ENCODE measurements at places on chromosomes 6 and 20.

DNA sequence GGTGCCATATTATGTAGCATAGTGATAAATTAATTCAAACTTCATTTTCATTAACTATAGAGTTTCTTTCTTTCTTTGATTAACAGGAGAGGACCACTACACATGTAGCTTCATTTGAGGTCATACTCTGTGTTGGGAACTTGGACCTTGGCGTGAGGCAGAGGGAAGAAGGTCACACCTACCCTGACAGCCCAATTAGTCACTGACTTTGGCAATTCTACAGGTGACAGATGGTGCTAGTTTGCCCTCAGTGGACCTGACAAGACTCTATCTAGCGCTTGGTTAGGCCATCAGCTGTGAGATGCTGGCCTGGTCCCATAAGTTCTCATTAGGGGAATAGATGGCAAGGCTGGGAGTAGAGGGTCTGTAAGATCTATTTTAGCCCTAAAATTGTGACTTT is 14.2 kb downstream of the SLX4IP start:
- DNase-seq = no peak

DNA sequence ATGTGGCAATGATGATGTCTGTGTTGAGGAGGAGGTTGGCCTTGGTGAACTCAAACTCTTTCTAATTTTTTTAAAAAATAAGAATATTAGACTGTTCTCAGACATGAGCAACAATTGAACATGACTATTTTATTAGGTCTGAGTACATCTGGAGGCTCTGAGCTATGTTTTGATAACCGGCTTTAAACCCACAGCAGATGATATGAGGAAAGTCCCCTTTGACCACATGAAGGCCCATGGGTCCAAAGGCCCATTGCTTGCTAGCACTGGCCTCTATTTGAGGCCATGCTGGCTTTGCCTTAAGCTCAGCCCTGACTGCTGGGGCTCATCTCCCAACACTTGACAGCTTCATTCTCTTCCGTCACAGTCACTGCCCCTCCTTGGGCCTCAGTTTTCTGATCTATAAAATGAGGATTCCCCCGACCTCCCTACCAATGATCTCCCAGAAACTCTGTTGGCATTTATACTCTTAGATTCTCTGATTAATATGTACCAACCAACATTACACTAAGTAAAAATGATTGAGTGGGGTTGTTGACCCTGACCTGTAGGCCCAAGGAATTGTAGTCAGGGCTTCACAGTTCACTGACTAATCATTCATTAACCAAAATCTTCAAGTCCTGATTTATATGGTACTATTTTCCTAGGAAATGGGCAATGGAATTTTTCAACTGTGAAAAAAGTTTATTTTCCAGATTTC is 23.9 kb upstream of the TINAG start:
- no peak for DNase-seq

DNA sequence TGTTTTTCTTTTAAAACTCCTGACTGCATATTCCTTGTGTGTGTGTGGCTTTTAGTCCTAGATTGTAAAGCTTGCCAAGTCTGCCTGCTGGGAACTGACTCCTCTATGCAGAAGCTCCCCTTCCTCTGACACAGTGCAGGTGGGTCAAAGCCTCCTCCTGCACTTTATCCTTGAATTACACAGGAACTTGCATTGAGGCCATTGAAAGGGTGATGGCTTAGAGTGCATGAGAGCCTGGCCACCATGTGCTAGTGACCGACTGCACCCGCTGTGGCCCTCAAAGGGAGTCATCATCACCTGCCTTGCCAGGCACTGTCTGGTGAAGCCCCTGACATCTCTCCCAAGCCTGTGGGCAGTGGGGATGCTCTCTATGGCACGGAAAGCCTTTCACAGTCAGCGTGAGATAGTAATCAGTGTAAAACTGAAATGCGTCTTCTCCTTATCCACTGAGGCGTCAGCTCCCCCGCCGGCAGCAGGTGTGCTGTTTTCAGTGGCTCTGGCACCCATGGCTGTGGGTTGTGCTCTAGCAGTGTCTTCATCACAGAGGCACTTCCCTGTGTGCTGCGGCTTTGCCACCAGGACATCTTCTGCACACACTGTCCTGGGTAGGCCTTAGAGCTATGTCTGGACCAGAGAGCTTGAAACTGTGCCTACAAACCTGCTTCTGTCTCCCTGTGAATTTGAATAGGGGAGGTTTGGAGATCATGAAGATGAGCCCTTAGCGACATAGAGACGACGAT is 87.9 kb downstream of the THBS2 start:
- no peak for DNase-seq

- no peak for DNase-seq
Observed at GRCh38 chr20:41978875-41979274, 360.7 kb upstream of the CHD6 start.

- no peak for DNase-seq
Observed at GRCh38 chr20:62642666-62643520, 590 bp downstream of the SLCO4A1 start.

- DNase-seq = no peak
Observed at GRCh38 chr6:9204171-9204570, 768.8 kb upstream of the SLC35B3 start.

DNA sequence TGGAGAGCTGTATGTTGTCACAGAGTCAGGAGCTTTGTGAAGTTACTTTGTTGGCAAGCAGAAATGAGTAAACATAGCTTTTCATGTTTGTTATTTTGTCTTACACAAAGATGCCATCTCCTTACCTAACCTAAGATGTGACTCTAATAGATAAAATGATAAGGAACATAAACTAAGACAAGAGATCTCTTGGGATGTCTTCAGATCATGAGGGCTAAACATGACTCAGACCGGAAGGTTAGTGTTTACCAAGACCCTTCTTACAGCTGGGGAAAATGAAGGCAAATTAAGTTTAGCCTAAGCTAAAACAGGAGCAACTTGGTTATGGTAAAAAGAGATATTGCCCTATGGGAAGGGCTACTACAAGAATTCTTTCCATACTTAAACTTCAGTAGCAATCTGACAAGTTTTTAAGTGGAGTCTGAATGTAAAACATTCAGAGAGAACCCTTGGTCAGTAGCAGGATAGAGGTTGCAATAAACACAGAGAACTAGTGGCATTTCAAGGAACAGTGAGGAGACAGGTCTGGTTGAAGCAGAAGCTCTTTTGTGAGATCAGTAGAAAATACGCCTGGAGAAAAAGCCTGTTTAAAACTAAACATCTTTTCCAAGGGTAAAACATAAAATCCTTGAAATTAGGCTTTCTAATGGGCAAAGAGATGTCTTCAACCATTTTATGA is 29.9 kb downstream of the SGK1 start:
- no peak for DNase-seq

DNA sequence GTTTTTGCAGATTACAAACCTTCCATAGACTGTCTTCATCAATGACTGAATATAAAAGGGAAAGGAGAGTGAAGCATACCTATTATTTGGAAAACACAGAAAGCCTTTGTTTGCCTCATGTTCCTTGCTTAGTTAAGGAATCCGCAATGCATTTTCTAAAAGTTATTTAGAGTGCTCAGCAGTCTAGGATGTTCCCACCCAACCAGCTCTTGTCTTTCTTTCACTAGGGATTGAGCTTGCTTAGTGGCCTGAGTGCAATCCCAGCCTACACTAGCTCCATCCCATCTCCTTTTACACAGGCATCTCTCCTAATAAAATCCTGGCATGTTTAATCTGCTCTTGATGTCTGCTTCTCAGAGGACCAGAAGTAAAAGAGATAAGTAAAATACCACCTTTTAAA is 850.5 kb upstream of the GJE1 start:
- no peak for DNase-seq

GRCh38 chr20:54189630-54190029 is 15.8 kb upstream of the CYP24A1 start:
- DNase-seq = no peak

- no peak for DNase-seq
Observed at GRCh38 chr6:86017236-86017635, 374.6 kb upstream of the SYNCRIP start.
